Fibroblast of mammary gland (primary cell): ENCODE measurements at places on chromosomes 3 and 15.

- no peak for DNase-seq
These were observed 721 bp downstream of the CSTA start for GRCh38 chr3:122325769-122326168.

GRCh38 chr3:105561876-105562275 lies 195.2 kb downstream of the ALCAM start:
- DNase-seq, result no peak

DNA sequence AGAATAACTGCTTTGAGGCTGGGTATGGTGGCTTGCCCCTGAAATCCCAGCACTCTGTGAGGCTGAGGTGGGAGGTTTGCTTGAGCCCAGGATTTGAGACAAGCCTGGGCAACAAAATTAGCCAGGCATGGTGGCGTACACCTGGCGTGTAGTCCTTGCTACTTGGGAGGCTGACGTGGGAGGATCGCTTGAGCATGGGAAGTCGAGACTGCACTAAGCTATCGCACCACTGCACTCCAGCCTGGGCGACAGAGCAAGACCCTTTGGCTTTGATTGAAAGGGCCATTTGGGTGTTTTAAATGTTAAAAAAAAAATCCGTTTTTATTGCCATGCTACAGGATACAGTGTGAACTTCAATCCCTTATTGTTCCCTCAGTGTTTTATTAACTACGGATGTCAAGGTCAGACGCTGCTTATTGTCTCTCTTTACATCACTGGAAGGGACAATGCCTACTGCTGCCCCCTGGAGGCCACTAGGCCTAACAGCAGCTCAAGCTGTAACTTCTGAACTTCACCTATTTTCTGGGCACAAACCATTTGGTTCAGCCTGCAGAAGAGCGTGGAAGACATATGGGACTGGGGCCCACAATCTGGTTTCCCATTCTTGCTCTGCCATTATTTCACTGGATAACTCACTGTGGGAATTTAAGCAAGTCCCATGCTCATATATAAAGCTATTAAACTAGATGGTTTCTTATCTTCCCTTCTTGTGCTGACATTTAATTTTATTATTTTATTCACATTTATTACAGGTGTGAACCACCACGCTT lies 15.3 kb upstream of the IREB2 start:
- DNase-seq, result peak; percentile 56

GRCh38 chr3:149003653-149004305 lies 12.4 kb downstream of the GYG1 start:
- no peak for DNase-seq

DNA sequence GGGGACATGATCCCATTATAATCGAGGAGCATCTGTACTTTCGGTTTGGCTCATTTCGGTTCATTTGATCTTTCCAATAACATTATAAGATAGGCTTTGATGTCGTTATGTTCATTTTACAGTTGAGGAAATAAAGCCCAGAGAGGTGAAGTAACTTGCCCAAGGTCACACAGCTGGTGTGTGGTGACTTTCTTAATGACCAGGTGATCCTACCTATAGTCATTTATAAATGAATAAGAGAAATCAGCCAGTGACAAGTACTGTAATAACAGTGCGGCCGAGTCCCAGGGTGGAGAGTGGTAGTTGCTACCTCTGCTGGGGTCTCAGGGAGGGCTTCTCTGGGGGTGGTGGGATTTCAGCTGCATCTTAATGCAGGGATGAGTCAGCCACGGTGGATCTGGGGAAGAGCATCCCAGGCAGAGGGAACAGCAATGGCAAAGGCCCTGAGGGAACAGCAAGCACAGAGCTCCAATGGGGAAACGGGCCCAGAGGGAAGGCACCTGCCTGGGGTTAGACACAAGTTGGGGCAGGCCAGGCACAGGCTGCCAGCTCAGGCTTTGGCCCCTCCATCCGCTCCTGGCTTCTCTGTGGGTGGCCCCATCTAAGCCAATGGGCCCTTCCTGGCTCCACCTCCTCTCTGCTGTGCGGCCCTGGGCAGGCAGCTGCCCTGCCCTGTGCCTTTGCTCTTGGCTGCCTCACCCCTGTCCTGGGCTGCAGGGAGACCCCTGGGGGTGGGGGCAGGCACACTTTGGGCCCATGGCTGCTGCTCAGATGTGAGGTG lies 1.1 kb upstream of the FBLN2 start:
- DNase-seq, result no peak

DNA sequence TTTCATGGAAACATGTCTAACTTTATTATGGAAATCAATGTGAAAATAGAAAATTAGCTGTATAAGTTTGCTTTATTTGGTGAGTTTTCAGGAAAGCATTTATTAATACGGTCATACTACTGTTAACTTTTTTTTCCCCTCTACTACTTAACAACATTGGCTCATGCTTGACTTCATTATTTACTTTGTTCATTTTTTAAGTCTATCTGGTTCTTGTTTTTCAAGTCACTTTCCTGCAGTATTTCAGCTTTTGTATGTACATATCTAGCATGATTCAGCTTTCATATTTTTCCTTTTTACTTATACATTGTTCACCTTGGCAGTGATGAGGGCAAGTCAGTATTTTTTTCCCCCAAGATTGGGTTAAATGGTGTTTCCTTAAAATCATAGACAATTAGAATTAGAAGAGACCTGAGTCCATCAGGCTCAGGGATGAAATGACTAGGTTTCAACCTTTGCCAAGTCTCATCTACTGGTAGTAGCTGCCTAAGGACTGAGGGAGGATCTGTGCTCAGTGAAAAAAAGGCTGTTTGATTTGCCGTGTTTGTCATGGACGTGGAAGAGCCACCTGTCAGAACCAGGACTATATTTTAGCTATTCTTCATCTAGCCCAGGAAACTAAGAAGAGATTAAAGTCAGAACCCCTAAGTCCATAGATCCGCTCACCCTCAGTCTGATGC lies 15.4 kb downstream of the TMOD3 start:
- no peak for DNase-seq

GRCh38 chr3:2567451-2567850 lies 468.8 kb downstream of the CNTN4 start:
- DNase-seq, result no peak

DNA sequence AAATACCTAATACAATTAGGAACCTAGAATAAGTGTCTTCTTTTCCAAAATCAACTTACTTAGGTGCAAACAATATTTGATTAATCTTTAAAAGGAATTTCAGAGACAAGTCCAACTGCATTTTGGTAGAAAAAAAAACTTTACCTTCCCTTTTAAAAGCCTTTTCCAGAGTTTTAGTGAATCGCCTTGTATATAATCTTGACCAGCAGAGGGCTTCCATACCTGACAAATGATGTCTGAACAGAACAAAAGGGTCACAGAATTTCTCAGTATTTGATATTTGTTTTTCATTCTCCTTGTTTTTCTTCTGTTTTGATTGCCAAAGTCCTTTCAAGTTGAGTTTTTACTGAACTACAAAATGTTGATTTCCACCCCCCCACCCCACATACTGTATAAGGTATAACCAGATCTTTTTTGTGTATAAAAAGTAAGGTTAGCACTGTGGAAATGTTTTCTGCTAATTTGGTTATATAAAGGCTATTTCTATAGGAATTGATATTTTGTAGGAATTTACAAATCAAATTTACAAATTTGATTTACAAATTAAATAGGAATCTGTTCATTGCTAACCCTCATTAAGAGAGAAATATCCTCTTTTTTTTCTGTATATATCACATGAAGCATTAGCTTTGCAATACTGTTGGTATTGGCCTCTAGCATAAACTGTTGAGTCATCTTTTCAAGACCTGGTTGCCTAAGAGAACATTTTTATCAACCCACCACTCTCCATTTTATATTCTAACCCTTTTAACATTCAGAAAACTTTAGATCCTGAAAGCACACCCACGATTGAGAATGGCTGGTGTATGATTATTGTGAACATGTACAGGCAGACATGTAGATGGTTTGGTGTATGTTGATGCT lies 464.1 kb upstream of the RARB start:
- DNase-seq, result peak; percentile 38

- DNase-seq, result no peak
These were observed 44.3 kb upstream of the FGD5 start for GRCh38 chr3:14774431-14774830.

DNA sequence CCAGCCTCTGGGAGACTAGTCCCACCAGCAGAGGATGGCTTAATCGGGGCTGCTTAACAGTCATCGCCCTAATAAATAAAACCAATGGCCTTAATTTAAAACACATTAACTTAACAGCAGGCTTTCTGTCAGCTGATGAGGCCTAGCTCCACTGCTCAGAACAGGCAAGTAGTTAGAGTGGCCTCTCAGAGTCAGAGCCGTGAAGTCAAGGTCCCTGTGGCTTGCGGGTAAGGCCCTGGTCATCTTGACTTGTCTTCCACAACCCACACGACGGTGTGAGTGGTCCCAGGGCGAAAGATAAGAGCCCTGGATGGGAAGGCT lies 11.8 kb downstream of the XXYLT1 start:
- DNase-seq, result peak; percentile 75

DNA sequence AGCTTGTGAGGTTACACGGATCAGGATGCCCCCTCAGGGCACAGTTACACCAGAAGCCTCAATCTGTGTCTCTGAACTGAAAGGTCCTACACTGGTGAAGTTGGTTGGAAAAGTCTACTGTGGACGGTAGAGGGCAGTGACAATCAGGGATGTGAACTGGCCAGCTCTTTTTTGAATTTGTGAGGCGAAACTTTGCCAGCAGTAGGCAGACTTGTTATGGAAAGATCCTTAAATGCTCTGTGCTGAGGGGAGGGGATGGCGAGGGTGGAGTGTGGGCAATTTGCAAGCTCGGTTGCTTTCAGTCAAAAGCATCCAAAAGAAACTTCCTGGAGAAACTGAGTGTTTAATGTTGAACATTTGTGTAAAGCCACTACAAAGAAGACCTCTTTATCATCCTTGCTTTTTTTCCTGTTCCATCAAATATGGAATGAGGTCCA lies 127.4 kb upstream of the ABHD17C start:
- DNase-seq, result peak; percentile 86

DNA sequence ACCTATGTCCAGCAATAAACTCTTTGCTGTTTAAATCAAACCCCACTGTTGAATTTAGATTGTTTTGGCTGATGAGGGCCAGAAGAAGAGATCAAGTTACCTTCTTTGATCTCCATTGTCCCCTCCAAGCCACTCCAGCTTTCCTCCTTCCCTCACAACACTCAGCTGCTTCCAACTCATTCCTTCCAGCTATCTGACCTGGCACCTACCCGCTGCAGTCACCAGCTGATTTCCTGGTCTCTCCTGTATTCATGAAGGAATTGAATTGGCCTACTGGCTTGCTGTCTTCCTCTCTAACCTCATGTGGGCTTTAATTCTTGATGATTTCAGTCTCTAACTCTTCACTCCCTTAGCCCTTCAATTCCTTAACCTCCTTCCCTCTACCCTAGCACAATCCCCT lies 40.8 kb upstream of the ABHD17C start:
- no peak for DNase-seq

GRCh38 chr3:31725976-31726375 lies 193.3 kb downstream of the STT3B start:
- no peak for DNase-seq

GRCh38 chr3:48299746-48300712 lies 33.4 kb downstream of the SPINK8 start:
- peak; percentile 10 for DNase-seq

DNA sequence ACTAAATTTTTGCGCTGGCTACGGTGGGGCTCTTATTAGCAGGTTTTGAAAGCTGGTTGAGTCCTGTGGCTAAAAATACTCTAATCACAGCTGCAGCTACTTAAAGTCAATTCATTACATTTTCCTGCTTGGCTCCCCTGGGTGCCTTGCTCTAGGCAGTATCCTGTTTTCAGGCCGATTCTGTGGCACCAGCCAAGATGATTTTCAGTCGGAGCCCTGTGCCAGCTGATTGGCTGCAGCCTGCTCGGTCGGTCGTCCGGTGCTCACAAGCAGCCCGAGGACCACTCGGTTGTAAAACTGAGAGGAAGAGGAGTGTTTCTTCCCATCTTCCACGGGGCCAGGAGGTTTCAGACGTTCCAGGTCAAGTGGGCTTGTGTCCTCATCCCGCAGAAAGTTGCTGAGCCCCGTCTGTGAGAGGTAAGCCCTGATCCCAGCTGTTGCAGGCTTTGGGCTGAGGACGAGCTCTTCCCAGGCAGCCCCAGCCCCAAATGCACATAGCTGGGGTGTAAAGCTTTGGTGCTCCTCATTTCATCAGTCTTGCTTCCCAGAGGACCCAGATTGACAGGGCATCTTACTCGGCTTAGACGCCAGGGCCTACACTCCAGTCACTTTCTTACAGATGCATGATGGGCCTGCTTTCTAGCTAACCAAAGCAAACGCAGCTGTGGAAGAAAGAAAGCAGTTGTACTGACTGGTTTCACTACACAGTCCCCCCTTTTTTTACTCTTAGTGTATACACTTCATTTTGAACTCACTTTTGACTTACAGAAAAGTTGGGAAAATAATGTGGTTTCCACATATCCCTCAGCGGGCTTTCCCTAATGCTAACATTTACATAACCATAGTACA lies 15.9 kb downstream of the LYSMD4 start:
- peak; percentile 45 for DNase-seq

DNA sequence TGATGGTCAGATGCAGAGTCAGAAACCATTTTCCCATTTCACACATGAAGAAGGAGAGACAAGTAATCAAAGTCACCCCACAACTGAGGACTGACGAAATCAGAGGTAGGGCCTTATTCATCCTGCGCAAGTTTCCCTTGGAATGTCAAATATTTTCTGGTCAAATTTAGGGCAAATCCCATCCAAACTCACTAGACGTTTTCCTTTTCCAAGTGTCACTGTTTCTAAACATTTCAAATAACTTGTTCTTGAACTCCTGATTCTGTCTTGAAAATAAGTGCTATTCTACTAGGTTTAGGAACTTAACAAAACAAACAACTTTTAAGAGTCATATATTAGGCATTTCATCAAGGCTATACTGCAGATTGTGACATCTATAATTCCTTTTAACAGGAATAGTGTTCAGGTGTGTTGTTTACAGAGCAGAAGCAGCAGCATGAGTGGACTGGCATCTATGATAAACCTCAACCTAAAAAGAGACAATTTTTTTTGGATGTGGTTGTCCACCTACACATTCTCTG lies 40.7 kb downstream of the SUMF1 start:
- DNase-seq, result no peak

- peak; percentile 87 for DNase-seq
These were observed 13.1 kb downstream of the COL8A1 start for GRCh38 chr3:99651531-99651930.

DNA sequence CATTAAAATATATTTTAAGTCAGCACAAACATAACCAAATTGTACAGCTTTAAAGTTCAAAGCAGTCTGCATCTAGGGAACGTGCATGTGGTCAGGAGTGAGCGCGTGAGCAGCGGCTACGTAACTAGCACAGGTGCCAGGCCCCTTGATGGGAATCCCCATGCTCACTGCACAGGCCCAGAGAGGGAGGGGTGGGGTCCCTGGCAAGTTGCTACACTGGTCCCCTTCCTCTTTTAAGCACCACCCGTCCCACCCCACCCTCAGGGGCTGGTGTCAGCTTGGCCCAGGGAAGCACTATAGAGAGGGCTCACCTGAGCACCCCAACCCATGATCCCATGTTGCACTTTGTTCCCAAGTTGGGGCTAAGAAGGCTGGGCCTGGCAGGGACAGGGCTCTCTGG lies 835 bp upstream of the GMPPB start:
- peak; percentile 39 for DNase-seq

DNA sequence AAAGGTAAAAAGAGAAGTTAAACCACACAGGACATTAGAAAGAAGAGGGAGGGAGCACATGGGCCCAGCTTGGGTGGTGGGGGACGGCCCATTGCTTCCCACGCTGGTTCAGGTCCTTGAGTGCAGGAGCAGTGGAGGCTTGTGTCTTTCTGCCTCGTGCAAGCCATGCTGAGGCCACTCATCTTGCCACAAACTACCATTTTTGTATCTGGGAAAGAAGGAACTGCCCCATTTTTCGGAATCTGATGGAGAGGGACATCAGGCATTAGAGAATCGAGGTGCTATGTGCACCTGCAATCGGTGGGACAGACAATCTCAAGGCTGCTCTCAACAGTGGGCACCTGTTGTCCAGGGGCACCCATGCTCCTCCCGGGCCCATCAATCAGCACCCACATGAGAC lies 234.5 kb downstream of the KLF13 start:
- DNase-seq, result no peak
